ENCODE measurements at places on chromosomes 4 and X. TPM values are rescaled to one million over a fixed set of nuclear protein-coding genes. Genes with fewer than 3 reads are reported as not detected.

DNA sequence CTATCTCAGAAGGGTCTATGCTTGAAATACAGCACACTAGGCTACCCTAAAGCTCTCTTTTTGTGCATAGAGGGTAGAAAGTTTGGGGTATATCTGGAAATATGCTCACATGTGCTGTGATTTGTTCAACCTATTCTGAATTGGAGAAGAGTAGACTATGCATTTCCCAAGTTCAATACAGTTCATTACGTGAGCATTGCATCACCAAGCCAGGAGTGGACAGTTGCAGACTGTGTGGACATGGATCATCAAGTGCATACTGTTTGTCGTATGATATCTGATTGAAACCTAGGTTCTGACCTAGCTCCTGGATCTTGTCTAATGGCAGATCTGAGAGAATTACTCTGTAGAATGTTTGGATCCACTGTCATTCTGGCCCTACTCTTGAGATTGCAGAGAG is 161.1 kb downstream of the FRAS1 start:
- DNase-seq, result no peak

GRCh38 chr4:1792832-1793495 is at the start of gene FGFR3:
FGFR3 (plus strand) TSS chr4:1793293; CDS start chr4:1793935, 642 bp downstream.
- no peak for DNase-seq

- DNase-seq, result no peak
Measured at GRCh38 chr4:21885241-21885640, 63.3 kb downstream of the KCNIP4 start.

DNA sequence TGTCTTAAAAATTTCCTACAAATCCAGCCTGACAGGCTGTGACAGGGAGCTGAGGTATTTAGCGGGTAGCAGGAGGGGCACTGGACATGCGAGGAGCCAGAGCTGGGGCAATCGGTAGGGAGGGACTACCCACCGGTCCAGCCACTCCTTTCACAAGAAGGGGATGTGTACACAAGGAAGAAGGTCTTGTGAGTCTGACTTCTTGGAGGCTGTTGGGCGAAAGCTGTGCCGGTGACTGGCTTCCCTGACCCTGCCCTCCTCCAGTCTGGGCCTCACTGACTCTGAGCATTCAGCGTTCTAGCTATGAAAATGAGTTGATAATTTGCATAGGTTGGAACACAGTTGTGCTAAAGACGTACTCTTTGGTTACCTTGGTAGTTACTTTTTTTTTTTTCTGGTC is 12.7 kb upstream of the CXCL8 start:
- no peak for DNase-seq

DNA sequence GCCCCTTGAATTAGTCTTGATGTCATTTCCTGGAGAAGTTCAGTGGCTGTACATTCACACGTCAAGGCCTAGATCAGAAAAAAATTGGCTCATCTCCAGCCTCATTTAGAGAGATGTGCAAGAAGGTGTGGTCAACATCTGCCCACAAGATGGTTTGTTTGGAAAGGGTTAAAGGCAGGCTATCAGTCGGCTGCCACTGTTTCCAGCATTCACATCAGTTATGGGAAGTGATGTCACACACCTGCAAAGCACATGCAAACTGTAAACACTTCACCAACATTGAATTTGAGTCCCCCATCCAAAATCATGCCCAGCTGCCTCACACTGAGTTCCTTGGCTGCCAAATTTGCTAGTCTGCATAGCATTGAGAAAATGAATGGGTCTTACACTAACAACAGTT is 498.3 kb upstream of the INTU start:
- no peak for DNase-seq

DNA sequence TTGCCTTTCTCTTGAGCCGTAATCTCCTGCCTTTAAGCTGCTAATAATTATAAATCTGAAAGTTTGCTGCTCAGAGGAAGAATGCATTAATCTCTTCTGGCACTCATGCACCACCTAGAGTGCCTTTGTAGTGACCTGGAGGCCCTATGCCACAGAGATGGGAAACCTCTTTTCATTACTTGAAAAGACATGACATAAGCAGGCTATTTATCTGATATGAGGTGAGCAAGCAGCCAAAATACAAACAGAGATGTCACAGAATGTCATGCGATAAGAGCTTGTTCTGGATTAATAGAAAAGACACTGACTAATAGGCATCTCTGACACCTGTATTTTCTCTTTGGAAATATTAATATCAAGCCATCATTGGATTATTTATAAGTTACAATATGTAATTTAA is 42.3 kb downstream of the GABRB1 start:
- no peak for DNase-seq

HSD17B10 gene
- total RNA-seq, result 147 TPM

GRCh38 chrX:78329486-78329885 is 2.1 kb upstream of the CYSLTR1 start:
- DNase-seq, result no peak

- DNase-seq, result no peak
Measured at GRCh38 chr4:35459045-35459444, 785.3 kb downstream of the ARAP2 start.

GAGE1 gene
- not detected for total RNA-seq

DNA sequence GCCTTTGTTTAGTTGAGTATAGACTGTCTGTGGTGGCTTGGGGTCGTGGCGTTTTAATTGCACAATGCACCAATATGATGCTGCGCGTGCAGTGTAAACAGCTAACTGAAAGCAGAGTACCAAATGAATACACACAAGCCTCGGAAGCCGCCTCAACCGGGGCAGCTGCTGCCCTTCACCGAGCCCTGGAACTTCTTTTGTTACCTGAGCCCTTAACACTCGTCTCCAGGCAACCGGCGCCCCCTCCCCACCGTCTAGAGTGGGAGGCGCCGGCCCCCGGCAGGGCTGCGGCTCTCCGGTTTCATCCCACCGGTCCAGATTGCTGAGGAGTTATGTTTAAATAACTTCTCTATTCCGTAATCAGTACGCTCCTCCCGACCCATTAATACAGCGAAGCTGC is 173.2 kb upstream of the TBL1X start:
- DNase-seq, result no peak

All from activated CD8-positive, alpha-beta memory T cell treated with anti-CD3 and anti-CD28 coated beads, Interleukin-2, amount 10 ng/mL, durations not matched to agents 7 days and 5 days (primary cell).